K562 (cell line): ENCODE measurements at places on chromosomes 16 and 17.
A peak's percentile ranks its signal among the peaks of the same experiment; 100 is the strongest.

DNA sequence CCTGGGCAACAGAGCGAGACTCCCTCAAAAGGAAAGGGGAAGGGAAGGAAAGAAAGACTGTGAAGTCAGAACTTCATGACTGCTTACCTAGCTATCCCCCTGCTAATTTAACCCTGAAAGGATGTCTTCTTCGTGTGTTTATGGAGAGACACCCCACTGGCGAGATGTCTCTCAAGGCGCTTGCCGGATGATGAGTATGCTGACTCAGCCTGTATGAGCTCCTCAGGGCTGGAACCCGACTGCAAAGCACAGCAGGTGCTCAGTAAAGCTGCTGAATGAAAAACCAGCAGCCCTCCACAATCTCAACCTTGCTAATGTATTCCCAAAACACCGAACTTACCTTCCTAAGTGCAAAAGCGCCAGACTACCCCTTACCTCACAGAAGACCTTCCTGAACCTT is 2.3 kb downstream of the ANKFY1 start:
- DNase-seq = no peak

DNA sequence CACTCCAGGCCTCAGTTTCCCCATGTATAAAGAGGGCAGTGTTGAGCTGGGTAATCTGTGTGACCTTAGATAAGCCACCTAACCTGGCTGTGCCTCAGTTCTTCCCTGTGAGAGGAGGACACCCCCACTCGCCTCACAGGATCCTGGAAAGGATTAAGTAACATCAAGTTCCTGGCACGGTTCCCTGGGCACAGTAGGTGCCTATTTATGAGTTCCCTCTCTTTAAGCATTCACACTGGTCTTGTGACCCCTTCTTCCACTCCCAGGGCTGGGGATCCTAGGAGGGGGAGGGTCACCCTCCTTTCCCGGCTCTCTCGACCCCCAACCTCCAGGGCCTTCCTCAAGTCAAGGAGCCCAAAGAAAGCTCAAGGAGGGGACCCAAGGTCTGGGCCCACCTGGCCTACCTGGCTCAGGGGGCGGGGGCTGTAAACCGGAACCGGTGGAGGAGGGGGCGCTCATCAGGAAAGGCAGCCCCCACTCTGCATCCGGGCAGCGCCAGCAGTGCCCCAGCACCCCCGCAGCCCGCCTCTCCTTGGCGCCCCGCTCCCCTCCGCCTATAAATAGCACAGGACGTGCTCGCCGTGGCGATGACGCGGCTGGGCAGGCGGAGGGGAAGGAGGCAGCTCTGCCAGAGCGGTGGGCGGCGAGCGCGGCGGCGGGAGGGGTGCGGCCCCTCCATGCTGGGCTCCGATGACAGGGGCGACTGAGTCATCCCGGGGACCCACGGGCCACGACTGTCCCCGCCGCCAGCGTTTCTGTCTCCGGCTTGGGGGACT is 9.4 kb downstream of the RPL19 start:
- peak; percentile 40 for DNase-seq

GRCh38 chr17:2107506-2107905 is 52.6 kb downstream of the HIC1 start:
- no peak for DNase-seq

GRCh38 chr16:57966204-57966771 is 4.6 kb downstream of the CNGB1 start:
- no peak for DNase-seq

DNA sequence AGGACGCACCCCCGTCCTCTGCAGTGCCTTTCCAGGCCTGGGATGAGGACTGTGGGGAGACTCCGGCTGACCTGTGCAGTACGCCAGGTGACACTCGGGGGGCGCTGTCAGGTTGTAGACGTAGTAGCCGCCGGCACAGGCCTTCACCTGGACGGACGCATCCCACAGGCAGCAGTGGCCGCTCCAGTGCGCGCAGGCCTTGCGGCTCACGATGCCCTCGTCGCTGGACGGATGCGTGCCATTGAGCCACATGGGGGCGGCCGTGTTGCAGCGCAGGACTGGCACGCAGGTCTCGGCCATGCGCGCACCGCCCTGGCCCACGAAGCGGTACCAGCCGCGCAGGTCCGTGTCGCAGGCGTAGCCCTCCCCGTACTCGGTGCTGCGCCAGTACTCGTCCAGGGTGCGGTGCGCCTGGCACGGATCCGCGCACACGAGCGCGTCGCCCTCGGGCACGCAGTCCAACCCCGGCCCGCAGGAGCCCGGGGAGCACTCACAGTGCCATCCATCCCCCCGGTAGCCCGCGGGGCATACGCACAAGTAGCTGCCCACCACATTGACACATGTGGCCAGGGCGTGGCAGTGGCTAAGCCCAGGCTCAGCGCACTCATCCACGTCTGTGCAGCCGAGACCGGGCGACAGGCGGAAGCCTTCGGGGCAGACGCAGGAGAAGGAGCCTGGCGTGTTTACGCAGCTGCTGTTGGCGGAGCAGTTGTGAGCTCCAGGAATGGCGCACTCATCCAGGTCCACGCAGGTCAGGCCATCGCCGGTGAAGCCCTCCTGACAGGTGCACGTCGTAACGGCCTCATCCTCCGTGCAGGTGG is 3.9 kb downstream of the UMOD start:
- DNase-seq = no peak

- no peak for DNase-seq
These were observed 34.4 kb downstream of the KNOP1 start for GRCh38 chr16:19683453-19684236.

DNA sequence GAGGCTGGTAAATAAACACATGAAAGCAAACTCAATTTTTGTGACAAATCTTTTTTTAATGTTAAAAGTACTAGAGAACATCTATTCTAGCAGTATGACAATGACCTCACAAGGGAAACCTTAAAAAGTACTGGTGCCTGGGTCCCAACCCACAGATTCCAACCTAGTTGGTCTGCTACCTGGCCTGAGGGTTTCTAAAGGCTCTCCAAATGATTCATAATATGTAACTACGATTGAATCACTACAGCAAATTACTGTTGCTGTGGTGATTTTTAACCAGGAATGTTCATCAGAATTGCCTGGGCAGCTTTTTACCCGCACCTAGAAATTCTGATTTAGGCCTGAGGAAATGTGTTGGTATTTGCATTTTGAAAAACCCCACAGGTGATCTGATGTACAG is 26.1 kb downstream of the CDR2 start:
- DNase-seq = no peak

GRCh38 chr16:56111100-56111499 is 80.2 kb upstream of the GNAO1 start:
- DNase-seq = no peak

DNA sequence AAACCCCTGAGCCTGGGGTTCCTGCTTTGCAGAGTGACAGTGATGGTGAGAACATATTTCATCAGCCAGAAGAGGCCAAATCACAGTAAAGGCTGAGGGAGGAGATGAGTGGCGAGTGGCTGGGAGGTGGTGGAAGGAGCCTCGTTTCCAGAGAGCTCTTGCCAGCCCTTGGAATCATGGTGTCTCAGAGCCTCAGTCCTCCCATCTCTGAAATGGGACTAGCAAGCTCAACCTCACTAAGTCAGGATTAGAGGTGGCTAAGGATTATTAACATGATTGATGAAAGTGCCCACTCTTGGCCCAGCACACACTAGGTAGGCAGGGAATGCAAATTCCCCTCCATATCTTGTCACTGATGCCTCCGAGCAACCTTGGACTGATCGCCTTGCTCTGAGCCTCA is 43.0 kb downstream of the IL4R start:
- no peak for DNase-seq

DNA sequence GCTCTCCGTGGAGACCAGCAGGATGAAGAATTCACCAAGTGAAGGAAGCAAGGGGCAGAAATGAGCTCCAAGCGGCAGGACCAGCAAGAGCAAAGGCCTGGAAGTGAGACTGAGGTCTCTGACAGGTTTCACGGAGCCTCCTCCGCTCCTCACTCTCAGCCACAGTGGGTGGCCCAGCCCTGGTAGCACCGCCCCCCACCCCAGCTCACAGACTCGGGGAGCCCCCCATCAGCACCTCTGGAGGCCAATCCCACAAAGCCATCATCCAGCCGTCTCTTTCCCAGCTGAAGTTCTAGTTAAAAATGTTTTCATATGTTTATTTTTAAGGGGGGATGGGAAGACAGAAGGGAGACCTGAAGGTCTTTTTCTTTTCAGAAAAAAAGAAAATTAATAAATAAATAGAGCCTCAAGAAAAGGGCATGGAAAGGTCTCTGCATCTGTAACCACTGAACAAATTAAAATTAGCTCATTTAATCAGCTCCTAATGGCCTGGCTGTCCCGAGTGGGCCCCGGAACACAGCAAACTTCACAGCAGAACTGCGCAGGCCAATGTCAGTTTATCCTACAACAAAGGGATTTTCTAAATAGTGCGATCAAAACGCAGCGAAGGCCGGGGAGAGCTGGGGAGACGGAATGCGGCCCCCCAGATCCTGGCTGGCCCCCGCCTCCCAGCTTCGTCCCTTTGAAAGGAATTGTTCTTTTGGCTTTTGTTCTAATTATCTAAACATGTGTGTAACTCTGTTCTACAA is 190.3 kb downstream of the ZNF423 start:
- no peak for DNase-seq

- no peak for DNase-seq
These were observed 44.2 kb upstream of the ERCC4 start for GRCh38 chr16:13875614-13876284.

DNA sequence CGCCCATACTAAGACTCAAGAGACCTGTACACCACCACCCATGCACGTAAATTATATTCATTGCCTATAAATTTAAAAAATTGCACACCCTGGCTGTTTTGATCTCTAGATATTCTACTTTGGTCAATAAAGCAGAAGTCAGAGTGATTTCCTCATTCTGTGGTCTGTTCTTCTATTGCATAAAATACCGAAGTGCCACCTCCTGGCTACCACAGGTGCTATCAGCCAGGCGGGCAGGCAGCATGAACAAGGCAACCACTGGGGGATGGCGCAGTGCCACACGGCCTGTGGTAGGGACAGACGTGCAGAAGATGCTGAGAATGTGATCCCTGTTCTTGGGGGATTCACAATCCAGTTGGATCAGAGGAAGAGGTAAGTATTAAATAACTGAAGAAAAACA is 122.3 kb downstream of the CDK5R1 start:
- DNase-seq = no peak

- no peak for DNase-seq
These were observed 6.1 kb downstream of the THUMPD1 start for GRCh38 chr16:20735490-20735889.

DNA sequence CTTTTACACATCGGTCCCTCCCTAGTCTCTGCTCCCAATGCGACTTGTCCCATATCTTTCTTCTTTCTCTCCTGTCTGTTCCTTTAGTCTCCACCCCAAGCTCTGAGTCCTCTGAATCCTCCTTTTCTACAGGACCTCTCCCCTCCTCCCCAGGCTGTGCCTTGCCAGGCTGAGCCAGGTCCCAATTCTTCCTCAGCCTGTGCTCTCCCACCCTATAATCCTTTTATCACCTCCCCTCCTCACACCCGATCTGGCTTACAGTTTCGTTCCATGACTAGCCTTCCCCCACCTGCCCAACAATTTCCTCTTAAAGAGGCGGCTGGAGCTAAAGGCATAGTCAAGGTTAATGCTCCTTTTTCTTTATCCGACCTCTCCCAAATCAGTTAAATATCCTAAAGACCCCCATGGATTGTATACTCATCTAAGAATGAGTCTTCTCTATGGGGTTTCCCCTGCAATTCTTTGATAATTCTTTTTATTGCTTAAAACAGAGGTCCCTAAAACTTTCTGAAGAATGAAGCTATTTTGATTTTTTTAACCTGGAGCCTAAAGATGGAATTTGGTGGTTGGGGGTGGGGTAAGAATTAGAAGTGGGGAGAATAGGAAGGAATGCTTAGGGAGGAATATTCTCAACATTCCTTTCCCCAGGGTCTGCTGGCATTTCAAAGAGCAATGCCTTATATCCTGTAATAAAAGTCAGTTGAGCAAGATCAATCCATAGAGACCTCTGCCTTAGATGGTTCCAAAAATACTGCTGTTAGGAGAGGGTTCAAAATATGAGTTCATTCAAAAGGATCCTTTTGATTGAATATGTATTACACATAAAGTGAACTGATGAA is 102.8 kb downstream of the MYO1D start:
- DNase-seq = no peak

DNA sequence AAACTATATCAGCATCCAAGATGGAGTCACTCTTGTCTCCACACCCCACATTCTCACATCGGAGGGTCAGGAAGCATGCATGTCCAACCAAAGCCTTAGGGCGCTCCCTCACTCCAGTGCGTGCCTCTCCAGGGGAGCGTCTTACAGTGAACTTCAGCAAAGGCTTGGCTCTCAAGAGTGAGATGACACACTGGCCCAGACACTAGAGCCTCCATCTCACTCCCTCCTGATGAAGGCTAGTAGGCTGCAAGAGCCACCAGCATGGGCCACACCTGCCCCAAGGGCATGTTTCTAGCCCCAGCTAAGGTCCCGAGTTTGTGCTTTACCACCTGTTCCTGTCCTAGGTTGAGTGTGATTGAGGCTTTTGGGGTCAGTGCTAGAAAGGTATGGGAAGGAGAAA is 40.5 kb downstream of the BEAN1 start:
- DNase-seq = no peak

GRCh38 chr16:30010844-30011713 is at the start of gene DOC2A:
Gene DOC2A, minus strand, starts transcription at chr16:30011027. Its CDS starts 805 bp downstream, at chr16:30010222.
- no peak for DNase-seq

- peak; percentile 58 for DNase-seq
These were observed 55.3 kb downstream of the SKAP1 start for GRCh38 chr17:48374650-48375230.

- DNase-seq = no peak
These were observed 98.4 kb upstream of the GSE1 start for GRCh38 chr16:85514598-85515318.

- no peak for DNase-seq
These were observed 4.0 kb upstream of the ABCA10 start for GRCh38 chr17:69232650-69233049.

DNA sequence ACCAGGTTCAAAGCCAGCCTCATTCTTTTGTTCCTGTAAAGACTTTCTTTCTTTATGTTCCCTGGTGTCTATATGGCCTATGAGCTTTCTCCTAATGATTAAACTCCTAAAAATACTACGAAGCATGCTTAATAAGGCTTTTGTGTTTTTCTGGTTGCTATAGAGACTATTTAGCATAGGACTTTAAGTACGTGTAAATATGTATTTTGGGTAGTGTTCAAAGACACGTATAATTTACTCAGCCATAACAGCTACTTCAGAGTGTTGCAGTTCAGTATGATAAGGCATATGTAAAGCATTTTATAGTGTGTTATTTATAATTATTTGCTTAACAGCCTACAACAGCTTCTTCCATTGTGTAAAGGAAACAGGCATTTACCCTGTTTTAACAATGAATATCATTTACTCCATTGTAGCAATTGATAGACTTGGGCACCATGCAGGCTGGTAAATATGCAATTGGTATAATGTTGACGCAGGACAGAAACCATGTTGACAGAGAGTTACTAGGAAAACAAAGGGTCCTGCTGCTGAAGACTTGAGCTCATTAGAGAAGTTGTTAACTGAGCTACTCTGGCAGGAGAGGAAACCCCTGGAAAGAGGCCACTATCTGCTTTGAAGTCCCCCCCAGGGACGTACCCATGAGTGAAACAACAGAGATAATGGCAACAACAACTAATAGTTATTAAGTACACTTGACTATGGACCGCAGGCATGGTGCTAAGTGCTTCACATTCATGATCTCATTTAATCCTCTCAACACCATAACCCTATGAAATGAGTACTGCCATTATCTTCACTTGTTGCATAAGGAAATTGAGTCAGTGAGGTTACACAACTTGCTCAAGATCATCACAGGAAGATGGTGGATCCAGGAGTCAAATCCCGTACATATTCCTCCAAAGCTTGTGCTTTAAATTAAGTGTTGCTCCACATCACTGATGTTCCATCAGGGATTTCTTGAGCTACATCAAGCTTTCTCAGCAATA is 342.2 kb upstream of the DYNLRB2 start:
- DNase-seq = no peak

- no peak for DNase-seq
These were observed 1.3 kb downstream of the TOM1L2 start for GRCh38 chr17:17970699-17971430.

- no peak for DNase-seq
These were observed at the start of gene CLDN7 for GRCh38 chr17:7262192-7262934. Gene CLDN7, minus strand, starts transcription at chr17:7262478. Its CDS starts 435 bp downstream, at chr17:7262043.
